ENCODE measurements at places on chromosomes 2 and 18.
A peak's percentile ranks its signal among the peaks of the same experiment; 100 is the strongest.

GRCh38 chr2:46200861-46201605, 96.2 kb upstream of the EPAS1 start:
- DNase-seq: peak; percentile 2

GRCh38 chr2:4336864-4337263, 633.5 kb downstream of the DCDC2C start:
- DNase-seq: no peak

GRCh38 chr2:37742286-37742685, 70.8 kb upstream of the CDC42EP3 start:
- no peak for DNase-seq

GRCh38 chr2:75607988-75608683, 38.4 kb upstream of the MRPL19 start:
- no peak for DNase-seq

GRCh38 chr18:6616981-6617380, 112.5 kb upstream of the ARHGAP28 start:
- no peak for DNase-seq

GRCh38 chr2:182717416-182717815, 1.4 kb downstream of the DNAJC10 start:
- peak; percentile 45 for DNase-seq

DNA sequence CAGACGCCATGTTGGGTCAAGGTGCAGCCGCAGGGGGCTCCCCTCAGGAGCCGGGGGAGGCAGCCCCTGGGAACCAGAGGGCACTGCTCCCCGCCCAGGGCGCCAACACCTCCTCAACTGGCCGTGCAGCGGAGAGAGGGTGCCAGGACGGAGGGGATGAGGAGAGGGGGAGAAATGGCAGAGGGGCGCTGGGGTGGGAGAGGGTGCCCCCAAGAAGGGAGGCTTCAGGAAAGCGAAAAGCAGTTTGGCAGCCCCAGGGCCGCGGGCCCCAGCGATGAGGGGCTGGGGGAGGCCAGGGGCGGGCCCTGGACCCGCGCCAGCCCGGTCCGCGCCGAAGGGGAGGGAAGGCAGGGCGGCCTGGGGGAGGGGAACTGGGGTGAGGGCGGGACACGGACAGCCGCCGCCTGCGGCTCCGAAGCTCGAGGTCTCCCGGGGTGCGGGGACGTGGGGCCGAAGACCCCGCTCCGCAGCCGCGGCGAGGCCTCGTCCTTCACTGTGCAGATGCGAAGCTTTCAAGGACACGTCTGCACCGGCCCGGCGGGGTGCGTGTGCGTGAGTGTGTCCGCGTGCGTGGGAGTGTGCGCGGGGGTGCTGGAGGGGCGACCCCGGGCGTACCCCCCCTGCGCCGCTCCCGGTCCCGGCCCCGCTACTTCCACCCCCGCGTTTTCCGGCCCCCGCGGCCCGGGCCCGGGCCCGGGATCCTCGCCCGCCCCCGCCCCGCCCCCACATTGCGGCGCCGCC, 1.4 kb downstream of the DNMT3A start:
- DNase-seq: peak; percentile 60

- no peak for DNase-seq
These were observed 86.4 kb upstream of the SPRED2 start for GRCh38 chr2:65518751-65519150.

DNA sequence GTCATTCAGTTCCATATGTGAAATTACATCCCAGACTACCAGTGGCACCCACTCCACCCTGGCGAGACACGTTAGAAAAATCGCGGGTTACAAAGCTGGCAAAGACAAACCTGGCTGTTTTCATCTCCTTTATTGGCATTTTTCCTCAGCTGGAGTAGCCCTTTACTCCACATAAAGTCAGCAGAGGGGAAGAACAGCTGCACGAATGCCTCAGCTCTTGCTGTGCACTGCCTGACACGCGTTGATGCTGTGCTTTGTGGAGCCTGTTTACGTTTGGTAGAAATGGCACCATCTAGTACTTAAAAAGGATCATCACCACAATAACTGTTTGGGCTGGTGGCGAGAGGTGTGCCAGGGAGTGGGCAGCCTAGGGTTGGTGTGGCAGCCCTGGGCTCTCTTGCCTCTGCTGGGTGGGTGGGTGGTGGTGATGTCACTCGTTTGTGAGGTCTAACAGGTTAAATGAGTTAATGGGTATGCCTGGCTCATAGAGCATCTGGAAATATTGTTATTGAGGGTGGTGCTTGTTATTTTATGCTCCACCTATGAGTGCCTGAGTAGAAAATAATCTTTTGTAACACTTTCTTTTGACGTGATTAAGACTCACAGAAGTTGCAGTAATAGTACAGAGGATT, 16.4 kb downstream of the FARP2 start:
- DNase-seq: no peak

- no peak for DNase-seq
These were observed 564.4 kb upstream of the LINC00305 start for GRCh38 chr18:64713284-64713683.

DNA sequence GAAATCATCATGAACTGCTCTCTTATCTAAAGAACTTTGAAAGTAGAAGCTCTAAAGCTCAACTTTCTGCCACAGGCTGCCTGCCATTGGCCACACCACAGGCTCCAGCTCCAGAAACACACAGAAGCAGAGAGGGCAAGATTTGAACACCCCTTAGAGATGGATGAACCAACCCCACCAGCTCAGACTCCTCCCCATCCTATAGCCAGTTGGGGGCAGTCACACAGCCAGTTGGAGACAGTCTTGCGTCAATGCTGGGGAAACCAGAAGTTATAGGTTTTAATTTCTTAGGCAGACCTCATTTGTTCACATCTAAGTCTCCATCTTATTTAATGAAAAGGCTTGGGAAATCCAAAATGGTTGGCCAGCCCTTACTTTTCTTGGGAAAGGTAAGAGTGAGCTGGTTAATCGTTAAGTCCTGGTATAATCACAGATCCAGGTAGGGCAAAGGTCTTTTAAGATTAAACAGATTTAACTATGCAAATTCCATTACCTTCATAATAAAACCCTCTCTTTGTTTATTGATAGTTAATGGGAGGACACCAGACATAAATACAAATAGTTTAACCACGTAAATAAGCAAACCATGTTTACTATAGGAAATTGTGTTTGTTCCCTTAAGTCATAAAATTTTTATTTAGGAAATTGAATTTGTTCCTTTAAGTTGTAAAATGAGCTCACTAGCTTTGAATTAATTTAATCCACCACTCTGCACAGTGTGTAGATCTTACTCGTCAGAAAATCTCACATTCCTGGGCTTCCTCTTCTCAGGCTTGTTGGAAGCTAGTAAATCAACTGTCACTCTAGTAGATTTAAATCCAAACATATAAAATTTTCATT, 28.0 kb downstream of the MRO start:
- DNase-seq: no peak

GRCh38 chr18:23592911-23593310, 6.6 kb upstream of the NPC1 start:
- DNase-seq: no peak

DNA sequence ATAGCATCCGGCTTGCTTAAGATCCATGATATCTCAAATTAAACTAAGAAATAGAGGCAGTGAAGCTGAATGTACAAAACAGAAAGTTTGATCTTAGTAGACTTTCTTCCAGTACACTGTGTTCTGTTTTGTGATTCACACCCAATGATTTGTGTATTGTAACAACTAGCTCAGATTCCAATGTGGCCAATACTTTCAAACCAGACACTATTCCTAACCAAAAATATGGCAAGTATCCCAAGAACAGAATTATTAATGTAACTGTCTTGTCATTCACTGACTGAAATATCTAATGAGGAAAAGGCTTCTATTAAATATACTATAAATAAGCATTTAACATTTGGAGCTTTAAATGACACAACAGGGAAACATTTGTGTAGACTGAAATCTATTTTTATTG, 299.1 kb downstream of the NRXN1 start:
- no peak for DNase-seq

DNA sequence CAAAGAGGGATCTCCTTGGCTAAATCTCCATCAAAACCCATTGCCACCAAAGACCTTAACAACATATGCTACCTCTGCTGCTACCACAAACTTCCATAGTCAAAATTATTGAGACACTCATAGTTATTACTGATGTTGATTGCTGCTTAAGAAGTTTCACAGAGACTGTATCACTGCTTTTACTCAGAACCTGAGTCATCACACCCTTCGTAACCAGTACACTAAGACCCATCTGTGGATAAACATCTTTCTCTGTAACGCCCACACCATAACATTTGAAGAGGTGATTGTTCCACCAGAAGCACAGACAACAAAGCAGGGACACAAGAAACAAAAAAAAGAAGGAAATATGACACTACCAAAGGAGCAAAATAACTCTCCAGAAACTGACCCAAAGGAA, 1563.1 kb downstream of the LRP1B start:
- no peak for DNase-seq

Measured in GM13977 (cell line).